ENCODE measurements at places on chromosomes 13 and 19. TPM values are rescaled to one million over a fixed set of nuclear protein-coding genes. Genes with fewer than 3 reads are reported as not detected.
A peak's percentile ranks its signal among the peaks of the same experiment; 100 is the strongest.

GRCh38 chr19:54133312-54133956 is 4.1 kb upstream of the CNOT3 start:
- peak; percentile 72 for DNase-seq

The CABP5 gene
- total RNA-seq: not detected

- DNase-seq: peak; percentile 39
Measured at GRCh38 chr13:61415058-61415721, 459 bp downstream of the PCDH20 start.

DNA sequence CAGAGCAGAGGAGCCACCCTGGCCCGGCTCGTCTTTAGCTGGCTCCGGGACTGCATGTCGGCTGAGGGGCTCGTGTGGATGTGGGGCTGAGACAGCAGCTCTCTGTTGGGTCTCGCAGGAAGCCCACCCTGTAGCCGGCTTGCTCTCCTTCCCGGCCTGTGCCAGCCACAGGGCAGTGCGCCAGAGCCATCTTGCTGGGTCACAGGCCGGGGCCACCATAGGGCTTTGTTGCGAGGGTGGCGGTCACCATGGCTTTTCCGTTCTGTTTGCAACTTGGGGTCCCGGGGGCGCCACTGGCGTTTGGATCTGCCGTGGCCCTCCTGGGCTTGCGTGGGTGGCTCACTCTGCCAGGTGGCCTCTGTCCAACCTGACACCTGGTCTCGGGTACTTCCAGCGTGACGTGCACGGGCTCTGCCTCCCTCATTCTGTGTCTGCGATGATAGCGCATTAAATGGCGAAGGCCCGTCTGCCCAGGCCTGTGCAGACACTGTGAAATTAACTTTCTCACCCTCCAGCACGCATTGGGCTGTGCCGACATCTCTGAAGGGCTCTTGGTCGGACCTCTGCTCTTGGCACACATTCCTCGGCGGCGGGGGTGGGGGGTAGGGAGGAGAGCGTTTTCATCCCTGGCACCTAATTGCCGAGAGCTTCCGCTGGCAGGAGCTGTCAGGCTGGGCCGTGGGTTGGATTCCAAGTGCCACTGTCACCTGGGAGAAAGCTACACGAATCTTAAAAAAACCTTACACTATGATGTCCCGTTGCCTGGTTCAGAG is 95.1 kb downstream of the KDM4B start:
- DNase-seq: no peak

- DNase-seq: no peak
Measured at GRCh38 chr19:1417145-1417544, 9.8 kb downstream of the DAZAP1 start.

- no peak for DNase-seq
Measured at GRCh38 chr13:28056426-28056825, 44.0 kb downstream of the FLT3 start.
